Stimulated activated CD4-positive, alpha-beta T cell treated with anti-CD3 and anti-CD28 coated beads, Interleukin-15, amount 100 ng/mL, for 1 hour (primary cell): ENCODE measurements at places on chromosomes 13 and 19.

- no peak for DNase-seq
Observed at GRCh38 chr19:39557811-39558623, 18.1 kb upstream of the EID2 start.

GRCh38 chr19:14985133-14985532 lies 5.5 kb upstream of the SLC1A6 start:
- no peak for DNase-seq

GRCh38 chr13:51523082-51523518 lies 61.2 kb upstream of the WDFY2 start:
- DNase-seq = no peak

- no peak for DNase-seq
Observed at GRCh38 chr13:29958476-29958875, 108.1 kb upstream of the UBL3 start.

DNA sequence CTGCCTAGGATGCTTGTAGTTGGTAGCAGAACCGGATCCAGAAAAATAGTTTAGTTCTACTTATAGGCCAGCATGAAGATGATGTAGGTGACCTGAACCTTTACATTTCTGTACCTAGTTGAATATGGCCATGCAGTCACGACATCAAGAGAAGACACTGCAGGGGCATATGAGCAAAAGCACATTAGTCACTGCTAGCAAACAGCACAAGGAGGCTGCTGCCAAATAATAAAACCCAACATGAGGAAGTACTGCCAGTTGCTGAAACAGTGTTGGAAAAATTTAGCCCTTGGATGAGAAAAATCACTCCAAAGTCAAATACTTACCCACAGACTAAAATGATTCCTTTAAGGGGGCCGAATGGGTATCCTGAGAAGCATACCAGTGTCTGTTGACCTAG lies 20.8 kb downstream of the ERICH6B start:
- no peak for DNase-seq

GRCh38 chr19:3162418-3163229 lies 15.9 kb upstream of the S1PR4 start:
- DNase-seq = no peak

DNA sequence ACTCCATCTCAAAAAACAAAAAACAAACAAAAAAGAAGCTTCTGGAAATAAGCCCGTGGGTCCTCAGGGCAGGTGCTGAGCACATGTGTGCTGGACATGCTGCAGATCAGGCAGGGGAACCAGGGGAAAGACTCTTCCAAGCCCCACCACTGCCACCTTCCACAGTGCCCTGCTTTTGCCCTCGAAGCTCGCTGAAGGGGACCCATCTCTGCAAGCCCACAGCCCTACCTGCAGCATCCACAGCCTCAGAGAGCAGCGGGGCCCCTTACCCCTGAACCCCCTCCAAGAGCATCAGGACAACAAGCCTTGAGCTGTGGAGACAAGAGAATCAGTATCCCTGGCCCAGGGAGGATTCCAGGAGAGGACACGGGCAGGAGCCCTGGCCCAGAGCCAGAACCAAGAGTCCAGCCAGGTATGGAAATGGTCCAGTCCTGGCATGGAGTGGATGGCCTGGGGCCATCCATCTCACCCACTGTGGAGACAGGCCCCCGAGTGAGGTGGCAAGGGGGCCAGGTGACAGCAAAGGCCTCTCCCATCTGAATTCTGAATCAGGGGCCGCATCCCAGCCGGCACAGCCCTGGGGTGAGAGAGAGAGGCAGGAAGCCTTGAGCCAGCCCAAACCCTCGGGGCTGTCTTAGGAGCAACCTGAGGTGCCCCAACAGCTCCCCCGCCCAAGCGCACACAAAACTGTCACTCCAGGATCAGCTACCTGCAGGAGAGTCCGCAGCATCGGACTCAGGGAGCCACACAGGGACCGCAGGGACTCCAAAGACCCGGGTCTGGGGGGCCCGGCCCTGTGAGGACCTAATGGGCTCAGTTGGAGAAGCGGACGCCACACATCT lies 51.8 kb upstream of the TPM4 start:
- DNase-seq = no peak

DNA sequence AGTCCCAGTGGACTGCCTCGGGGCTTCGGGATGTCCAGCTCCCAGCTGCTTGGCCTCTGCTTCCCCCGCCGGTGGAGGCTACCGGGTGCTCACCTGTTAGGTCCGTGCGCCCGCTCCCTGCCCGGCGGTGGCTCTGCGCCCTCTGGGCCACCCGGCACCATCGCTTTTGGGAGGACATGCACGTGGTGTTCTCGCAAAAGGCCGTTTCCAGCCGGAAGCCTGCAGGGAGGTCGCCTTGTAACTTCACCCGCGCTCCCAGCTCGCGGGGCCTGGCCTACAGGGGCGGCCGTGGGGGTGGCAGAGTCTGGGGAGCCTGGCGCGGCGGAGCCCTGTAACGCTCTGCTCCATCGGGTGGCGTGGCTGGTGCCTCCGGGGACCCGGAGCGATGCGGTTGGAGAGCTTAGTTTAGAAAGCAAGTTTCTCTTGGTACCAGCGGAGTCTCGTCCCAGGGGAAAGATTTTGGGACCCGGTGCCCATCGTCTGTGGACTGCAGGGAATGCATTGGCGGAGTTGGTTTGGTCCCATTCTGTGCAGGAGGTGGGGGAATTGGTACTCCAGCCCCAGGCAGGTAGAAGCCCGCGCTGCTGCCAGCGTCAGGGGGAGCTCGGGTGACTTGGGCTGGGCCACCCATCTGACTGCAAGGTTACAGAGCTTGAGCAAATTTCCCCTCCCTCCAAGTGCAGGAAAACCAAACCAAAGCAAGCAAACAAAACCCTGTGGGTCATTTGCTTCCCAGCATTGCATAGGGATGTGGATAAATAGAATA lies 673 bp downstream of the SPATA13 start:
- DNase-seq = peak; percentile 25

GRCh38 chr13:100290165-100290801 lies 201.4 kb downstream of the PCCA start:
- DNase-seq = no peak

DNA sequence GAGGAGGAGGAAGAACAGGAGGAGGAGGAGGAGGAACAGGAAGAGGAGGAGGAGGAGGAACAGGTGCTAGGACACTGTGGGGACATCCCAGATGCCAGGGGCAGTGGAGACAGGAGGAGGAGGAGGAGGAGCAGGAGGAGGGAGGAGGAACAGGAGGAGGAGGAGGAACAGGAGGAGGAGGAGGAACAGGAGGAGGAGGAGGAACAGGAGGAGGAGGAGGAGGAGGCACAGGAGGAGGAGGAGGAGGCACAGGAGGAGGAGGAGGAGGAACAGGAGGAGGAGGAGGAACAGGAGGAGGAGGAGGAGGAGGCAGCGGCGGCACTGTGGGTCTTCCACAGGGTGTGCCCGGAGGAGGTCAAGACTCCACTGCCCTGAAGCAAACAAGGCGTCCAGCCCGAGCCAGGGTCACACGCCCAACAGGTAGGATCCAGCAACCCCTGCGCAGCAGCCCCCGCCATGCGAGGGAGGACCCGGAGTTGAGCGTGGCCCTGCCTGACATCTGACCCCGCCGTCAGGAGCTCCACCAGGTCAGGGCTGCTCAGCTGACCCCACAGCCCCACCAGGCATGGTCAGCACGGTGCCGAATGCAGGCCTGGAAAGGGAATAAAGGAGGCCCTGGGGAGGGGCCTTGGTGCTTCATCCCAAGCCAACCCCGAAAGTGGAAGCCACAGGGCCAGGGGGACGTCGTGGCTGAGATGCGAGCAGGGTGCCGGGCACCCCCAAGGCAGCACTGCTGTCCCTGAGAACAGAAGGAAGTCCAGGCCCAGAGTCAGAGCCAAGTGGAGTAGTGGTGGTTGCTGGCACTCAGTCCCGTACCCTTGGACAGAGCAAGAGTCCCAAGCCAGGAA lies 9.2 kb downstream of the SBNO2 start:
- DNase-seq = no peak

DNA sequence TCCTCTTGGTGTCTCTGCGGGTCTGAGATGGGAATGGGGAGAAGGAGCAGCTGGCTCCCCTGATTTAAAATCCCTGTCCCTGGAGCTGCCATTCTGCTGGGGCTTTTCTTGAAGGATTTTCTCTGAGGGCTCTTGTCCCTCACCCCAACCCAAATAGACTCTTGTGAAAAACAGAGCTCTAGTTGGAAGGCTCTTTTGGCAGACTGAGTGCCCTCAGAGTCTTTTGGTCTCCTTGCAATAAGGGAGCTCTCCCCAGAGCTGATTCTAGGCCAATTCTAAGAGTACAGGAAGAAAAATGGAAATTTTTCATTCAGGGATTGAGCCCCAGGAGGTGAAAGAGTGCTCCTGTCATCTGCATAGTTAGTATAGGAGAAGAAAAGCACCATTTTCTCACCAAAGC lies 238.3 kb downstream of the COG6 start:
- no peak for DNase-seq

DNA sequence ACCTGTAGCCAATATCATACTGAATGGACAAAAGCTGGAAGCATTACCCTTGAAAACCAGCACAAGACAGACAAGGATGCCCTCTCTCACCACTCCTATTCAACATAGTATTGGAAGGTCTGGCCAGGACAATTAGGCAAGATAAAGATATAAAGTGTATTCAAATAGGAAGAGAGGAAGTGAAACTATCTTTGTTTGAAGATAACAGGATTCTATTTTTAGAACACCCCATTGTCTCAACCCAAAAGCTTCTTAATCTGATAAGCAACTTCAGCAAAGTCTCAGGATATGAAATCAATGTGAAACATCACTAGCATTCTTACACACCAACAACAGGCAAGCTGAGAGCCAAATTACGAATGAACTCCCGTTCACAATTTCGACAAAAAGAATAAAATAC lies 17.8 kb upstream of the CCNA1 start:
- DNase-seq = no peak

DNA sequence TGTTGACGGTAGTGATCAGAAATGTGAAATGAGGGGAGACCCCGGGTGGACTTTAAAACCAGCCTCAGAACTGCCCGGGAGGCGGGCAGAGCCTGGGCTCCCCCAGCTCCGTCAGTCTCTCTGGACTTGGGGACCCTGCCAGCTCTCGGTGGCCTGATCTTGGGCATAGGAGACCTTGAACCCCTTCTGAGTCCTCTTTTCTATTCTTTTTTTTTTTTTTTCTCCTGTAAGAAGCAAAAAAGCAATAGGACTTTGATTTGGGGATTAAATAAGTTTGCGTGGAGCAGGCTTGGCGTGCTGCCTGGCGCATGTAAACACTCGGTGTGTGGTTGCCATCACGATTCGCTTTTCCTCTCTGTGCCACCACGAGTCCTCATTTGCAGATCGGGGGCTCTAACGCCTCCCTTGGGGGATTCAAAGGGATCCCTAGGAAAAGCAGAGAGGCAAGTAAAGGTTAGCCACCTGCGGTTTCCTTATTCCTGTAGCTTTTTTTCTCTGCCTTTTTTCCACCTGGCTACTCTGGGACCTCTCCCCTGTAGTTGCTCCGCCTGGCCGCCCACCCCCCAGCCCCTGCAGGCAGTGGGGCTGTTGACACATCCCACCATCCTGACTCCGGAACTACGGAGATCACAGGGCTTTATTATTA lies 1.3 kb downstream of the SAFB start:
- no peak for DNase-seq

DNA sequence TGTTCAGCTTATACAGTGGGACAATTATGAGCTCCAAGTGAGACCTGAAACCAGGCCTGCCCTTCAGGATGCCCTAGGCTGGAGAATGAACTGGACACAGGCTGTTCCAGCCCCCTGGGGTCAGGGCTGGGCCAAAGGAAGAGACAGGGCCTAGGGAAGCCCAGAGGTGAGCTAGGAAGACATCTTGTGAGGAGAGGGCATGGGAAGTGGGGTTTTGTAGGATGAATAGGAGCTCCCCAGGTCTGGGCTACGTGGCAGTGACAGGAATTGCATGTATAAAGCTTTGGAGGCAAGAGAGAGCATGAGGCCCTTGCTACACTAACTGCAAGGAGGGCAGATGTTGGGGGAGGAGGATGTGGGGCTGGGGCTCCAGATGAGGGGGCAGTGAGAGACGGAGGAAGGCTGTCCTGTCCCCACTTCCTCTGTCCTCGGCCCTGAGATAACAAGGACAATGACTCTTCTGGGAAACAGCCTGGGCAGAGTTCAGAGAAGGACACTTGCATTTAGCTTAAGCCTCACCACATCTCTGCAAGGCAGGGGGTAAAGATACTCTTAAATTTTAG lies 1.5 kb upstream of the TBXA2R start:
- DNase-seq = no peak

DNA sequence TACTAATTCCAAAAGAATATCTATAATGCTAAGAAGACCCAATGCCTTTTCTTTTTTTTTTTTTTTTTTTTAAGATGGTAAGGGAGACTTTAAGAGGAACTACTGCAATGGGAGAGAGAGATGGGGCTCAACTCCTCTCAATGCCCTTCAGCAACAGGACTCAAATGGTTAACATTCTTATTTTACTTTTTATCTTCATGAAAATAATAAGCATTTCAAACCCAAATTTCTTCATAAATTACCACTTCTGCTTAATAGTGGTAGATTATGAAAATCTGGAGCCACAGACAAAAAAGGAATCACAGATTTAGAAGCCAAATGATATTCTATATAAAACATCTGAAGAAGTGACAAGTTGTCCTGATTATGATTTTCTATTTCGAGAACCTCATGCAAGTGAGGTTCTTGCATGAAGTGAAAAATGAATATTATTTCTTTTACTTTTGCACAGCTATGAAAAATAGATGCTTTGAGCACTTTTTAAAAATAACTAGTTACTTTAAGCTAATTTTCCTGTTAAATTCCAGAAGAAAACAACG lies 74.2 kb downstream of the SERP2 start:
- DNase-seq = no peak

GRCh38 chr13:30153545-30154426 lies 153.6 kb downstream of the KATNAL1 start:
- no peak for DNase-seq

DNA sequence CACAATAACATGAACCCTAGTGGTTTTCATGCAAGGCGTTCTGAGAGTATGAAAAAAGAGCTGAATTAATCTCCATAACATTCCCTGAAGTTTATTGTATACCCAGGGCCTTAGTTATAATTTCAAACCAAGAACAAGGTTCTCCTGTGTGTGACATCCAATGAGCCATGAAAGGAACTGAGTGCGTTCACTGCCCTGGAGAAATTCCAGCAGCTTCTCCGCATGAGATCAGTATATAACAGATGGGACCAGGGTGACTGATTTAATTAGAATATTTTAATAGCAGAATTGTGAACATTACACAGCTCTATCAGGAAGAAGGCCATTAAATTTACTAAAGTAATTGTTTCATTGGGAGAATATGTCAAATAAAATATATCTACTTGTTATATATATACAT lies 1190.5 kb upstream of the SLC10A2 start:
- no peak for DNase-seq
